NK-92 treated with Interleukin-12 subunit alpha and Interleukin-12 subunit beta, amount 100 ng/mL, for 24 hours (cell line): ENCODE measurements at places on chromosomes 3 and 15.

DNA sequence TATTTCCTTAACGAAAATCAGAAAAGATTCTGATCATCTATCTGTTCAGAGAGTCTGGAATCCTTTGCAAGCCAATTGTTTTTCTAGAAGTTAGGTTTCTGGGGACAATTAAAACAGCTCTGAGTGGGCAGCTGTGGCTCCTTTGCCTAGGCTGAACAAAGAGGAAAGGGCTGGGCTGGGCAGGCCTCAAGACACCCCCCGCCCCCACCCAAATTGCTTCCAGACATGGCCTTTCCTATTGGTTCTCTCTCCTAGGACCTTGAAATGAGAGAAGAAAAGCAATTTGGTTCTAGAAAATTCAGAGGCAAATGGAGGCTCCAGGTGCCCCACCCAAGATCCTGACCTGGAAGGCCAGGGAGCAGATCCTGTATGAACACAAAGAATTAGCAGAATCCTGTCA, 2.3 kb upstream of the ADPGK start:
- no peak for DNase-seq

GRCh38 chr15:92062505-92062904, 209.0 kb downstream of the SLCO3A1 start:
- no peak for DNase-seq

DNA sequence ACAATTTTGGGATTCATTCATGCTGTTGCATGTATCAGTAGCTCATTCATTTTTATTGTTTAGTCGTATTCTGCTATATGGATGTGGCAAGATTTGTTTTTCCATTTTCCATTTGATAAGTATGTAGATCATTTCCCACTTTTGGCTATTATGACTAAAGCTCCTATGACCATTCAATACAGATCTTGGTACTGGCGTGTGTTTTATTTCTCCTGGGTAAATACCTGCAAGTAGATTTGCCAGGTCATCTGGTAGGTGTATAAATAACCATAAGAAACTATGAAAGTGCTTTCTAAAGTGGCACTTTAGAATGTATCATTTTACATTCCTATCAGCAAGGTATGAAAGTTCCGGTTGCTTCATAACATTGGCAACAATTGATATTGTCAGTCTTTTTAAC, 124.6 kb downstream of the TNIK start:
- no peak for DNase-seq

GRCh38 chr3:193488741-193489140, 66.0 kb downstream of the ATP13A4 start:
- no peak for DNase-seq

DNA sequence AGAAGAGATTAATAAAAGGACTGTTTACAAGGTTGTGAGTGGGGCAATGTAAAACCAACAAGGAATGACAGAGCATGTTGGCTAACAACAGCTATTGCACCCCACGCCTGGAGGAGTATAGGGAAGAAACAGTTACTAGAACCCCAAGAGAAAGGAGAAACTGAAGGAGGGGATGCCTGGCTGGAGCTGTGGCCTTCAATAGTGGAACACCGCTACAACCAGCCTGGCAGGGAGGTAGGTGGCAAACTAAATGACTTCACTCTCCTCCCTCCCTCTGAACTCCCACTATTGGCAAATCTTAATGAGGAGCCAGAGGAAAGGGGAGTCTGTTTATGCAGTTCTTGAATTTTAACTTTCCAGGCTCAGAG, 7.2 kb upstream of the CD47 start:
- no peak for DNase-seq

- no peak for DNase-seq
These were observed 115.1 kb downstream of the FHIT start for GRCh38 chr3:61136191-61136590.

- no peak for DNase-seq
These were observed 26.1 kb upstream of the CSPG4 start for GRCh38 chr15:75738647-75739325.

DNA sequence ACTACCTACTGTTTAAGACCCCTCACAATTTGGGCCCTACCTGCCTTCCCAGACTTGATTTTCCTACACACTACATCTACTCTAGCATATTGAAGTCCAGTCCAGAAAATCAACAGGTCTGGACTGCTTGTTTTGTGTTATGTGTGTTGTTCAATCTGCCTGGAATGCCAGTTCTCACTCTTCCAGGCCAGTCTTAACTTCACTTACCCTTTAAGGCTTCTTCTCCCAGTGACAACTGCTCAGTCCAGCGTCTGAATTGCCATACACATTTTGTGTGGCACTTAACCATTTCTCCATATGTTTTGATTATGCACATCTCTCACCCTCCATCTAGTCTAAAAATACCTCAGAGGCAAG, 1.1 kb downstream of the TICRR start:
- no peak for DNase-seq

GRCh38 chr15:96771035-96771434, 440.5 kb downstream of the NR2F2 start:
- DNase-seq = no peak

DNA sequence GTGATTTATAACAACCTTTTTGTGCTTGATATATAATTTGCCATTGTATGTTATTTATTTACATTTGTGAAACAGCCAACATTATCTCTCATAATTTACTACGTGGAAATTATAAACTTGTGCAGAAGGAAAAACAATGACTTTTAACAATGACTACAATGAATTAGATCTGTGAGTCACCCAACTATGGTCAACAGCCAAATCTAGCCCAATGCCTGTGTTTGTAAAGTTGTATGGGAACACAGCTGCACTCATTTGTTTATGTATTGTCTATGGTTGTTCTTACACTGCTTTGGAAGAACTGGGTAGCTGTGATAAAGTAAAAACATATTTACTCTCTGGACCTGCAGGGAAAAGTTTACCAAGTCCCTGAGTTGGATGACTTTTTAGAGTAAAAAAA, 110.4 kb downstream of the OTOL1 start:
- DNase-seq = no peak

GRCh38 chr3:104635872-104636580, 730.7 kb upstream of the ALCAM start:
- no peak for DNase-seq

DNA sequence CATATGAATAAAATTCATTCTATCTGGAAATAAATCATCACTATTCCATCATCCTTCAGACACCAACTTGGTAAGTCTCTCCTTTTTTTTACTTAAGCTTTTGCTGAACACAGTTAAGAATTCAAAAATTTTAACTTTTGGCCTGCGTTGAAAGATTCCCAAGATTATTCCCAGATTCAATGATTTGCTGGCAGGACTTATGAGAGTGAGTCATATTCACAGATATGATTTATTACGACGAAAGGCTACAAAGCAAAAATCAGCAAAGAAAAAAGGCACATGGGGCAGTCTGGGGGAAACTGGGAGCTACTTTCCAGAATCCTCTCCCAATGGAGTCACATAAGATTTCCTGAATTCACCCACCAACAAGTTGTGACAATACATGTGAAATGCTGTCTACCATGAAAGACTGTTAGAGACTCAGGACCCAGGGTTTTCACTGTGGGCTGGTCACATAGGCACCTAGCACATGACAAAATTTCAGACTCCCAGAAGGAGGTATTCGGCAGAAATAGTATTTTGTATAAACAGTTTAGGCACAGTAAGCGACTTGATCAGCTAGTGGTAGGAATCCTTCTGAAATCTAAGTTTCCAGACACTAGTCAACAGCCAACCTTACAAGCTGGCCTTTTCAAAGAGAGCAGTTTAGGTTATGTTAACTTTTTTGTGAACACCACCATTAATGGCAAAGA, 82.1 kb downstream of the DLG1 start:
- no peak for DNase-seq

GRCh38 chr3:54427941-54428871, 305.9 kb downstream of the CACNA2D3 start:
- peak; percentile 11 for DNase-seq

DNA sequence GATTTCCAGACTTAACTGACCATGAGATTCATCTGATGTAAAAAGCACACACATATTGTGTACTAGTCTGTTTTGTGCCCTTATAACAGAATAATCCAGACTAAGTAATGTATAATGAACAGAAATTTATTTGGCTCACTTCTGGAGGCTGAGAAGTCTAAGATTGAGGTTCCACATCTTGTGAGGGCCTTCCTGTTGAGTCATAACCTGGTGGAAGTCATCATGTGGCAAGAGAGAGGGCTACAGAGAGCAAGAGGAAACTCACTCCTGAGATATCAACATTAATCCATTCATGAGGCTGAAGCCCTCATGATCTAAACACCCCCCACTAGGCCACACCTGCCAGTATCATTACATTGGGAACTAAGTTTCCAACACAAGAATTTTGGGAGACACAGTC, 977.6 kb downstream of the MCTP2 start:
- no peak for DNase-seq

DNA sequence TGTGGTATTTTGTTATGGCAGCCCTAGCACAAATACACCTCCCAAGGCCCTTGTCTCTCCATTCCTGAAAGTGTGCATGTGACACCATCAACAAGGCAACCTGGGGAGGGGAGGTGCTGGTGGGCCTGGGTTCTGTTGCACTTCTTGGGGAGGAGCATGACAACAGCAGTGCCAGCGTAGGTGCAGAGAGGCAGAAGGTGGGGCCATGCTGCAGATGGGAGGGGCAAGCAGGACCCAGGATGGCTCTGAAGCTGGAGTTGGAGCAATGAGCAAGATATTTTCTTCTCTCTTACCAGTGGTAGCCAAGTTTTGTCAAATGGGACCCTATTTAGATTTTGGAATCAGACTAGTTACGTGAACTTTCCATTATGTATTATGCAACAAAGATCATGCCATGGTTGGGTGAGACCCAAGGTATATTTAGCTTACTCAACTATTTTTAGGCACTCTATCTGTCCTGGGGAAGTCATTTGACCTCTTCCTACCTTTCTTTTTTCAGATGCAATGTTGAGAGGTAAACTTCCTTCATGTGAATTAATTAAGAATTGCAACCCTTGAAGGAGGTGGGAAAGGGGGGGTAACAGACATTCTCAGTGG, 3.4 kb downstream of the FYCO1 start:
- DNase-seq = no peak

- no peak for DNase-seq
These were observed 219.3 kb upstream of the NANOGP8 start for GRCh38 chr15:35304389-35304788.

- no peak for DNase-seq
These were observed 191.3 kb downstream of the ADAMTSL3 start for GRCh38 chr15:83845230-83845629.

DNA sequence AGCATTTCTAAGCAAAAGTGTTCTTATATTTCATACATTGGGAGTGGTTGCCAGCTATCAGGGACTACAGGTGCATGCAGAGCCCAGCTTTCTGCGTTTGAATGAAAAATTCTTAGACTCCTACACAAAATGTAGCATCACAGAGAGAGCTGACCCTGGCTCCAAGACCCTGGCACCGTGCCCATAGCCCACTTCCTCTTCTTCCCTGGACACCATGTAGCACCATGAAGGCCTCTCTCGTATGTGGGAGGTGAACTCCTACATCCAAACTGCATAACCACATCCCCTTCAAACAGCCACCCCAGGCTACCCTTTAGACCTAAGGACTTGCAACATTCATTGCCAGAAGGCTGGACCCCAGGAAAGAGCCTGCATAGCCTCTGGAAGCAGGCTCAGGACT, 35.8 kb upstream of the ATOSA start:
- no peak for DNase-seq

- no peak for DNase-seq
These were observed 361.4 kb downstream of the PDCD6IP start for GRCh38 chr3:34159613-34160420.

DNA sequence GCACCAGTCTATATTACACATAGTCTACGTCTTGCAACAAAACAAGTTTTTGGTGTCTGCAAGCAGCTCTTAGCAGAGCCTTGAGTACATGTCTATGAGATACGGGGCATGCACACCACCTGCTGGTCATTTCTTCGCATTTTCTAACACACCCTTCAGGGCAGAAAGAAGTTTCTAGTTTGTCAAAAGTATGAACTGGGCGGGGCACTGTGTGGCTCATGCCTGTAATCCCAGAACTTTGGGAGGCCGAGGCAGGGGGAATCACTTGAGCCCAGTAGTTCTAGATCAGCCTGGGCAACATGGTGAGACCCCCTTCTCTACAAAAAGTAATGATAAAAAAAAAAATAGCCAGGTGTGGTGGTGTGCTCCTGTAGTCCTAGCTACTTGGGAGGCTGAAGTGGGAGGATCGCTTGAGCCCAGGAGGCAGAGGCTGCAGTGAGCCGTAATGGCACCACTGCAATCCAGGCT, 64.2 kb upstream of the ARL8B start:
- DNase-seq = peak; percentile 57

DNA sequence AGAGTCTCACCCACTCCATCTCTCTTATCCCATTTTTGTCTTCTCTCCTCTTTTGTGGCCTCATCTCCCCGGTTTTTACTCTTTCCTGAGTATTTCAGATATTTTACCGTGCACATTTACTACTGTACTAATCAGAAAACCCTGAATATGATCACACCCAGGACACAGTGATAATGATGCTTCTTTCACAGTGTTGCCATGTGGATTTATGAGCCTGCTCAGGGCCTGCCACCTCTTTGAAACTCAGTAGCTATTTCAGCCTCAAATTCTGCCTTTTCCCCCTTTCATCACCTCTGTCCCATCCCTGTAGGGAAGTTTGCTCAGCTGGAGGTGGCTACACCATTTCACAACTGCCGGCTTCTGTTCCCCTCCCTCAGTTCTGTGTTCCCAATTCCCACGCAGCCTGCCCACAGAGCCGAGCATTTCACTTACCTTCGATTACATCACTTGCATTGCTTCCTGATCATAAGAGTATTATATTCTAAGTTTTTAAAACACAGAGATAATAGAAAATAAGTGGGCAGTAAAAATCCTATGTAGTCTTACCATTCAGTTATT, 33.2 kb downstream of the ARNT2 start:
- no peak for DNase-seq

DNA sequence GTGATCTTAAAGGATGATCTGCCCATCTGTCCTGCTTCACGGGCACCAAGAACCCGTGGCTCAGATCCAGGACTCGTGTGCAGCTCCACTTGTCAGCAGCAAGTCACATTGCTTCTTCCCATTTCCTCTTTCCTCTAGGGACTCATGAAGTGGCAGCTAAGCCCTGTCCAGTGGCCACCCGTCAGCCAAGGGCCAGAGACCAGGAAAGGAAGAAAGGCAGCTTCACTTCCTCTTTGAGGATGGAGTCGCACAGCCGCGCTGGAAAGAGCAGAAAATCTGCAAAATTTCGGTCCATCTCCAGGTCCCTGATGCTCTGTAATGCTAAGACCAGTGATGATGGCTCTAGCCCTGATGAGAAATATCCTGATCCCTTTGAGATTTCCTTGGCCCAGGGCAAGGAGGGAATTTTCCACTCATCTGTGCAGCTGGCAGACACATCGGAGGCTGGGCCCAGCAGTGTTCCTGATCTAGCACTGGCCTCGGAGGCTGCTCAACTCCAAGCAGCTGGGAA, 28.5 kb downstream of the IL16 start:
- no peak for DNase-seq

GRCh38 chr3:125191730-125192129, 20.8 kb downstream of the SLC12A8 start:
- no peak for DNase-seq

DNA sequence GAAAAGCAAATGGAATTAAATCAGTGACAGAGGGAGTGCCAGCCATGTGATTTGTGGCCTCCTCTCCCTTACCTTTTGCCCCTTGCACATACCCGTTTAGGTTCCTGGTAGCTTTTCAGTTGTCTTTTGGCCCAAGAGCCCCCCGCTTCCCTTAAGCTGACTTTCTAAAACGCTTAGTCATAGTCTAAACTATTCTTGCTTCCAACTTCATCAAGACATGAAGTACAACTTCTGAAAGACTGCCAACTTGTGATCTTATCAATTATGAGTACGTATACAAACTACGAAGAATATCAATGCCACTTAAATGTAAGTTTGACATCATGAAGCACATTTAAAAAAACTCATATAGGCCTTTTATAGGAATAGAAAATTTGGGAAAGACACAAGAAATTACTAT, 61.9 kb downstream of the EIF3J start:
- no peak for DNase-seq
